ENCODE measurements at places on chromosomes 6 and 20.

DNA sequence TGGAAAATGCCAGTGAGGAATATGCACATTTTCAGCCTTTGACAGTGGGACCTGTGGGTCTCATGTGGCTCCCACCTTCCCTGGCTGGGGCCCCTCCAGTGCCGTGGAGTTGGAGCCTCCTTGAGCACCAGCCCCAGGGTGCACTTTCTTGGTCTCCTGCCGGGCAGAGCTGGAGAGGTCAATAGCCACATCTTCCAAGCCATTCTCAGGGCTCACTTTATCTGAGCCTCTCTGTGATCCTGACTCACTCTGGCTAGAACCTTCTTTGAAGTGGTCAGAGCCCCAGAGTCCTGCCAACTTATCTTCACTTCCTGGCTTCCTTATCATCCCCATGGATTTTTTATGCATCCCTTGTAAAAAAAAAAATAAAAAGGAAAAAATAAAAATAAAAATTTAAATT lies 5.7 kb downstream of the VSX1 start:
- no peak for DNase-seq

DNA sequence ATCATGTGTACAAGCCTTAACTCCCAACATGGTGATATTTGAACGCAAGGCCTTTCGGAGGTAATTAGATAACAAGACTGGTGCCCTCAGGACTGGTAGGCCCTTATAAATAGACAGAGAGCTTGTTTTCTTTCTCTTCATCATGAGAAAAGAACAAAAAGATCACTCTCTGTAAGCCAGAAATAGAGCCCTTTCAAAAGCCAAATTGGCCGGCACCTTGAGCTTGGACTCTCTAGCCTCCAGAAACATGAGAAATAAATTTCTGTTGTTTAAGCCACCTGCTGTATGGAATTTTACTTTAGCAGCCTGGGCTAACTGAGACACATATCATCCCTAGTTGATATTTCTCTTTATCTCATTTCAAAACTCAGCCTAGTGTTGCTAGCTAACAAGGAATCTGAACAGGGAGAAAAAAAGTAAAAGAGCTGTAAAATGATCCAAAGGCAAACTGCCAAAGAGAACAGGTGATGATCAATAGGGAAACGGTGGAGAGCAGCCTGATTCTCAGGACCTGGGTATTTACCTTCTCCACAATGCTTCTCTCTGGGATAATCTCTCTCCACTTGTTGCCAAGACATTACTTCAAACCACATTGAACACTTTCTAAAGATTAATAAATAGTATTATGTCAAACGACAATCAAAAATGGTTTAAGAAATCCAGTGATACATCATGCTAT lies 6.1 kb downstream of the COL21A1 start:
- no peak for DNase-seq

DNA sequence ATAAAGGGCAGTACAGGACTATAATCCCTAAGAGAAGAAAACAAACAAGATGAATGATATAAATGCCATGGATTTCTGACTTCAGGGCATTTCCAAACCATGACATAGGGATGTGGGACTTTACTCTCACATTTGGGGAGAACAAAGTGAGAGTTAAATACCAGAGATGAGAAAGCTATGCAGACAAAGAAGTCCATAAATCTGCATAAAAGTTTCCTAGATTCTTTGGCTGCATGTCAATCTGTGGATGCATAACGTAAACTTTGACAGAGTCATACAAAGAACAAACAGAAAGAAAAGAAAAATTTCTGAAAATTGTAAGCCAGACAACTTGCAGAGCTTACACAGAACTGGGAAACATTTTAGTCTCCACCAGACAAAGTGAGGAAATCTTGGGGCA lies 11.7 kb downstream of the EPM2A start:
- DNase-seq: no peak

GRCh38 chr20:46365487-46366220 lies 40.8 kb downstream of the ELMO2 start:
- no peak for DNase-seq

DNA sequence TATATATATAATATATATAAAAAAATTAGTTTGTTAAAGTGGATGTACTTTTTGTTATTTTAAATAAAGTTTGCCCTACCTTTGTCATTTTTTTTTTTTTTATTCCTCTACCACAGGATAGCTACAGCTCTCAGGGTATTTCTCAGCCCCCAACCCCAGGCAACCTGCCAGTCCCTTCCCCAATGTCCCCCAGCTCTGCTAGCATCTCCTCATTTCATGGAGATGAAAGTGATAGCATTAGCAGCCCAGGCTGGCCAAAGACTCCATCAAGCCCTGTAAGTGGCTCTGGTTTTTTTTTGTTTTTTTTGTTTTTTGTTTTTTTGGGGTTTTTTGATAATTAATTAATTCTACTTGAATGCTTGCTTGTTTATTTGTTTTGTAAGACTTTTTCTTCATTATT lies 148.6 kb downstream of the TMEM242 start:
- no peak for DNase-seq

DNA sequence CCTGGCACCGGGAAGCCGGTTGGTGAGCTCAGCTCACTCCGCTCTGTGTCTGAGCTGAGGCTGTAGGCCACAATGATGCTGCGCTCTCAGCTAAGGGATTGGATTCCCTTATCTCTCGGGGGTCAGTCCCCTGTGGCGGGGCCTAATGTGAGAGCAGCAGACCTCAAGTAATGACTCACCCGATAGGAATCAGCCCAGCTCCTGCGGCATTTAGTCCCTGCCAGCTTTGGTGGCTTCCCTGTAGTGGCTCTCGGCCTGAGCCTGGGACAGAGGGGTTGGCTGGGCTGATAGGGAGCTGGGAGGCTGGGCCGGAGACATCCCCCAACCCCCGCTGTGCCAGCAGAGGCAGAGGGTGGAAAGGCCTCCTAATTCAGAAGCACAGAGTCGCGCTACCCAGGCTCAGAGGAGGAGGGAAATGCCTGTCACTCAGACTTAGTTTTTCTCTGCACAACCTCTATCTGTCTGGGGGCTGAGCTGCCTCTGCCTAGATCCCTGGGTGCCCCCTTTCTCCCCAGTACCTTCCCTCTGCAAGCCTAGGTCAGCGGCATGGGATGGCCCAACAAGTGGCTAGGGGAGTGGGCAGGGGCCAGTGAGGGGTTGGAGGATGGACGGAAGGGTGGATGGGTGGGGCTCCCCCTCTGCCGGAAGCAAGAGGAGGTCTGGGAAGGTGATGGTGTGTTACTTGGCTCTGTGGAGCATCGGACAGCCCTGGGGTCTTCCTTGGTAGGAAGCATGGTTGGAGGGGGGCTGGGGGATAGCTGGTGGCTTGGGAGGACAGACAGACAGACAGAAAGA lies 92.2 kb downstream of the CDH22 start:
- DNase-seq: no peak

GRCh38 chr20:37310951-37311350 lies 21.5 kb downstream of the MANBAL start:
- no peak for DNase-seq

- no peak for DNase-seq
Measured at GRCh38 chr20:56166781-56167465, 81.6 kb upstream of the MC3R start.

DNA sequence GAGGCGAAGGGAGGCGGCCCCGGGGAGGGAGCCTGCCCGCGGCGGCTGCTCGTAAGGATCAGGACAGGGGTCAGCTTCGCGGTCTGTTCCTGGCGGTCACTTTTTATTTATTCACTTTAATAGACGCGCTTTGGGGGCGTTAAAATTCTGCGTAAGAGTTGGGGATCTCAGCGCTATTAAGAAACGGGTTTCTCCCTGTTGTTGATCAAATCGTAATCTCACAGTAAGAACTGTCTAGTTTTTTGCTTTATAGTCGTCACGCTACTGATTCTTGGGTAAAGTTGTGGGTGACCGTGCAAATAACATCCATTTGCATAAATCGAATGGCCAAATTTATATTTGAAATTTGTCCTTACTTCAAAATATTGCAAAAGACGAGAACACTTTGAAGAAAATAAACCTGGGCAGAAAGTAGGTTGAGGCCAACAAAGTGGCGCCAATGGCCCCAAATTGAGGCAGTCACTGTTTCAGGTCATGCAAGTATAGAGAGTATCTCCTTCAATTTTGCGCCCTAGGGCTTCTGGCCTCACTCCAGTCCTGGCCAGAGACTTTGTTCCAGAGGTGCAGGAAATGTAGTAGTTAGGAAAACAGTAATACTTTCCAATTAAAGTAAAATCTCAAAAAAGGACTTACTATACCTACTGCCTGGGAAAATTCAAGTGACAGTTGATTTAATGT lies 963 bp upstream of the RMND1 start:
- DNase-seq: no peak

GRCh38 chr6:39834278-39834677 lies 42.1 kb downstream of the DAAM2 start:
- DNase-seq: no peak

DNA sequence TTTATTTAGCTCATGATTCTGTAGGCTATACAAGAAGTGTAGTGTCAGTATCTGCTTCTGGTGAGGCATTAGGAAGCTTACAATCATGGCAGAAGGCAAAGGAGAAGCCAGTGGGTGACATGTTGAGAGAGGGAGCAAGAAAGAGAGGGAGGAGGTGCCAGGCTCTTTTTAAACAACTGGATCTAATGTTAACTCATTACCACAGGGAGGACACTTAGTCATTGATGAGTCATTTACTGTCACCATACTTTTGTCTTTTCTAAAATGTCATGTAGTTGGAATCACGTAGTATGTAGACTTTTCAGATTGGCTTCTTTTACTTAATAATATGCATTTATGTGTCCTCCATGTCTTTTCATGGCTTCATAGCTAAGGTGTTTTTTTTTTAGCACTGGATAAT lies 58.1 kb downstream of the NUS1 start:
- no peak for DNase-seq

DNA sequence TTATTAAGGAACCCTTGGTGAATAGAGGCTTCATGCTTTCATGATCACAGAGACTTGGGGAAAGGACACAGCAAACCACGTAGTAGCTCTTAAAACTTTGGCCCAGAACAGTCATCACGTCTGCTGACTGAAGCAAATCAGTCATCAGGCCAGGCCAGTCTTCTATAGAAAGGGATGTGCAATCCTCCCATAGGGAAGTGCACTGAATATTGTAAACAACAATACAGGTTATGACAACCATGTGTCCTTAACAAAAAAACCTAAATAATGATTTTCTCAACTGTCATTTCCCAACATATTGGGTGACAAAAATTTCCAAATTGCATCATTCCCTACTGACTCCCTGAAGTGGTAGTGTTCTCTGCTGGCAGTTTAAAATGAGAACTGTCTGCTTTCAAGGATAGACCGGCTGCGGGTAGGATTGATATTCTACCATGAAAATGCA lies 388.2 kb upstream of the CITED2 start:
- DNase-seq: no peak

GRCh38 chr6:11605507-11605905 lies 68.0 kb downstream of the TMEM170B start:
- no peak for DNase-seq

GRCh38 chr6:24856246-24856599 lies 57.5 kb upstream of the ARMH2 start:
- no peak for DNase-seq

- DNase-seq: no peak
Measured at GRCh38 chr6:129764761-129765407, 54.9 kb upstream of the ARHGAP18 start.

DNA sequence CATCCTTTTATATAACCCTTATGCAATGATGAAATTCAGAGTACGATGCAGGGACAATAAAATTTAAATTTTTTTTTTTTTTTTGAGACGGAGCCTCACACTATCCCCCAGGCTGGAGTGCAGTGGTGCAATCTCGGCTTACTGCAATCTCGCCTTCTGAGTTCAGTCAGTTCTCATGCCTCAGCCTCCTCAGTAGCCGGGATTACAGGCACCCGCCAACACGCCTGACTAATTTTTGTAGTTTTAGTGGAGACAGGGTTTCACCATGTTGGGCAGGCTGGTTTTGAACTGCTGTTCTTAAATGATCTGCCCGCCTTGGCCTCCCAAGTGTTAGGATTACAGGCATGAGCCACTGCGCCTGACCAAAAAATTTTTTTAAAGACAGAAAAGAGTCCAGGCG lies 15.2 kb downstream of the MTO1 start:
- DNase-seq: no peak

DNA sequence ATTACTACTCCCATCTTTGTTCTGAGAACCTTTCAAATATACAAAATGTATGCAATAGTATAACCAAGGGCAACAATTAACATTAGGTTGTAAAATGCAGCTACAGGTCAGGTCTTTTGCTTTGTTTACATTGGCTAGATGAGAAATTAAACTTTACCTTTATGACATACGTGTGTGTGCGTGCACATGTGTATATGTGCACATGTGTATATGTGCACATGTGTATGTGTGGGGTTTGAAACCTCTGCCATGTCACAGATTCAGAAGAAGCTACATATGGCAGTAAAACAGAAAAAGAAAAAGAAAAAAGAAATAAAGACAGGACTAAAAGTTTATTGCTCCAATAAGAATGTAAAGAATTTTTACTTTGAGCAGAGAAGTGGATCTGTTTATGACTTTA lies 40.6 kb downstream of the BLOC1S5 start:
- DNase-seq: no peak

GRCh38 chr6:157453978-157454377 lies 73.0 kb downstream of the ZDHHC14 start:
- no peak for DNase-seq

GRCh38 chr6:85690071-85690470 lies 47.4 kb upstream of the SYNCRIP start:
- DNase-seq: no peak
